ENCODE measurements at places on chromosomes 16 and 17. TPM values are rescaled to one million over a fixed set of nuclear protein-coding genes. Genes with fewer than 3 reads are reported as not detected.

Gene MSLN
- total RNA-seq: not detected

GRCh38 chr17:81057079-81057730 is 22.3 kb downstream of the BAIAP2 start:
- no peak for DNase-seq
- H3K4me1 ChIP-seq: no peaks in the 10 kb centered on the region
- H3K36me3 ChIP-seq: no peaks in the 10 kb centered on the region
- no peak overlapping the region for H3K27ac ChIP-seq
- no peak overlapping the region for H3K4me3 ChIP-seq
- H3K27me3 ChIP-seq: no peaks in the 10 kb centered on the region

GRCh38 chr17:35559495-35560210 is 966 bp downstream of the SLFN14 start:
- no peak overlapping the region for H3K4me3 ChIP-seq
- peaks cover 2% of the 10 kb centered on the region for H3K27me3 ChIP-seq
- H3K4me1 ChIP-seq: no peaks in the 10 kb centered on the region
- H3K36me3 ChIP-seq: no peaks in the 10 kb centered on the region
- no peak overlapping the region for H3K27ac ChIP-seq
- DNase-seq: no peak

- no peak overlapping the region for H3K4me3 ChIP-seq
- H3K36me3 ChIP-seq: peaks cover 54% of the 10 kb centered on the region
- peak; percentile 87 for DNase-seq
- peaks cover 27% of the 10 kb centered on the region for H3K4me1 ChIP-seq
- no peak overlapping the region for H3K27ac ChIP-seq
Measured at GRCh38 chr16:84084570-84085270, 32.0 kb downstream of the MBTPS1 start.

GRCh38 chr16:56298948-56299596 is 107.8 kb downstream of the GNAO1 start:
- no peaks in the 10 kb centered on the region for H3K27me3 ChIP-seq
- no peaks in the 10 kb centered on the region for H3K4me1 ChIP-seq
- no peaks in the 10 kb centered on the region for H3K36me3 ChIP-seq
- no peak overlapping the region for H3K27ac ChIP-seq
- H3K4me3 ChIP-seq: no peak overlapping the region
- no peak for DNase-seq

- H3K27ac ChIP-seq: no peak overlapping the region
- DNase-seq: peak; percentile 6
- H3K27me3 ChIP-seq: no peaks in the 10 kb centered on the region
Measured at GRCh38 chr17:77507111-77507885, 366.5 kb downstream of the SEC14L1 start.

- H3K27ac ChIP-seq: no peak overlapping the region
- no peaks in the 10 kb centered on the region for H3K4me1 ChIP-seq
- H3K4me3 ChIP-seq: no peak overlapping the region
Measured at GRCh38 chr16:6133009-6133557, 1035.5 kb upstream of the EEF2KMT start.

Gene PPP4C
- 132 TPM for total RNA-seq

DNA sequence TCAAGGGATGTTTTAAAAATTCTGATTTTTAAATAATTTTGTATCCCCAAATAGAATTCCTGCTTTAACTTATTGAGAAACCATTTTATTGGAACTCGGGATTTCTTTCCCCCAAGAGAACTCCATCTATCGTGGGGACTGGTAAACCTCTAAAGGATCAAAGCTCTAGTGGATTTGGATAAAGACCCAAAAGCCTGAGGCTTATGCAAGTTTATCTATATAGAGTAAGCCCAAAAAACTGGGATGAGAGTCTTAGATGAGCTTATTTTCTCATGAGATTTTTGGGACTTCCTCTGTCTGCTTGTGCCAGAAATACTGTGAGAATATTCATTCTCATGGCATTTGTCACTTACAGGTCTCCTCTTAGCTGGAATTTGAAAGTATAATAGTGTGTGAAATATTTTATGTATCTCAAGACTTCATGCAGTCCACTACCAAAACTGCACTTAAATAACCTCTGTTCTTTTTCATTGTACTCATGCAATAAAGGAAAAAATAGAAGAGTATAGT is 333.1 kb downstream of the BCAS3 start:
- no peak for DNase-seq
- no peaks in the 10 kb centered on the region for H3K36me3 ChIP-seq
- no peaks in the 10 kb centered on the region for H3K4me1 ChIP-seq
- H3K4me3 ChIP-seq: no peak overlapping the region
- H3K27ac ChIP-seq: no peak overlapping the region

DNA sequence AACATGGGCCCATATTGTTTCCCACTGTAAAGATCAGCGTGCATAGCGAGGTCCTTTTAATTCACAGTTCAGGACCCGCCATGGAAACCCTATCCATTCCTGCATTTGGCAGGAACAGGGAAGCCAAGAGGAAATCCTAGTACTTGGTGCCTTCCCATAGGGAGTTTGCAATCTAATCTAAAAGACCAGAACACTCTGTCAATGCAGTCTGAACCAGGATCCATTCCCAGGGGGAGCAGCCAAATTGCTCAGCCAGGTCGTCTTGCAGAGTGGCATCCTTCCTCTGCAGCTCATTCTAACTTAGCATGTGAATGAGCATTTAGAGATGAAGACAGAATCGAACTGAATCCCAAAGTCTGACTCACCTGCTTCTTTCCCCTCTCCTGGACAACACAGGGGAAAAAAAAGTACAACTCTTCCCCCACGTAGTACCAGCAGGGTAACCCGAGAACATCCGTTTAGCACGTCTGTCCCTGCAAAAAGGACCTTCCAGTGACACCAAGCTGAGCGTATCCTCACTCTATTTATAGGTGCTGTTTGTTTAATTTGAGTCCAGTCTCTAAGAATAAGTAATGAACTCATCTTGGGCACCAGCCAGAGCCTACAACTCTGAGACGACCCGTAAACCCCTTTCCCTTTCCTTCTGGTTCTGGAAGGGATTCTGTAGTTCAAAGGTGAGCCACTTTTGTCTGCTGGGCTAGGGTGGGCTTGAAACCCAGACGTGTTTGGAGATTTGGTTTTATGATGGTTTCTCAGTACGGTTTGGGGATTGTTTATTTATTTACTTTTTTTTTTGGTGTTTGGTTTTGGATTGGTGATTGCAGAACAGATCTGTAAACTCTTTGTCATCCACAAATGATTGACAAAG is 74.5 kb downstream of the ERCC4 start:
- no peak overlapping the region for H3K27ac ChIP-seq
- DNase-seq: no peak
- no peaks in the 10 kb centered on the region for H3K27me3 ChIP-seq
- no peaks in the 10 kb centered on the region for H3K36me3 ChIP-seq
- no peak overlapping the region for H3K4me3 ChIP-seq
- H3K4me1 ChIP-seq: no peaks in the 10 kb centered on the region

GRCh38 chr16:75593825-75594820 is 27.9 kb downstream of the GABARAPL2 start:
- H3K27me3 ChIP-seq: no peaks in the 10 kb centered on the region
- no peak for DNase-seq
- H3K27ac ChIP-seq: no peak overlapping the region
- no peak overlapping the region for H3K4me3 ChIP-seq

DNA sequence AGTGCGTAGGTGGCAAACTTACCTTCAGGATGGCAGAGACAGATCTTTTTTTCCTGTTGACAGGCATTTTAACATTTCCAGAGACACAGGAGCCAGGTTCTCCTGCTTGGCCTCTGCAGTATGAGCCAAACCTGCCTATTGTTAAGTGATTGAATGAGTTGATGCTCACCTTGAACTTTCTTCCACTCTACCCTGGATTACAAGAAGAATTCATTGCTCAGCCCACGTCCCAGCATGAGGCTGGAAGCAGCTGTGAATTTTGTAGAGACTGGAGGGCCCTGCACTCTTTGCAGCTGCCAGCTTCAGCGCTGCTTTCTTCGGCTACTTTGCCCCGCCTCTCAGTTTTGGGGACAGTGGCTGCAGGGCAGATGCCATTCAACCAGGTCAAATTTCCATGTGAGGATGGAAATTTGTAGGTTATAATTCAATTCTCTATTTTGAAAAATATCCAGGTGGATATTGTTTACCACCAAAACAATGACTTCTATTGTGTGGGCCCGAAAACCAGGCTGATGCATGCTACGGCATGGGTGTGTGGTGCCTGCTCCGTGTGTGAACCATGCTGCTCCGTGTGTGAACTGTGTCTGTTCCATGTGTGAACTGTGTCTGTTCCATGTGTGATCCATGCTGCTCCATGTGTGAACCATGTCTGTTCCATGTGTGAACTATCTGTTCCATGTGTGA is 75.2 kb upstream of the METTL9 start:
- no peaks in the 10 kb centered on the region for H3K36me3 ChIP-seq
- no peak overlapping the region for H3K27ac ChIP-seq
- H3K27me3 ChIP-seq: no peaks in the 10 kb centered on the region
- DNase-seq: no peak
- H3K4me1 ChIP-seq: peaks cover 10% of the 10 kb centered on the region
- H3K4me3 ChIP-seq: no peak overlapping the region

- H3K4me1 ChIP-seq: no peaks in the 10 kb centered on the region
- H3K36me3 ChIP-seq: no peaks in the 10 kb centered on the region
- no peak for DNase-seq
- H3K27me3 ChIP-seq: no peaks in the 10 kb centered on the region
- H3K27ac ChIP-seq: no peak overlapping the region
Measured at GRCh38 chr16:86818671-86819532, 240.6 kb downstream of the FOXL1 start.
